ENCODE measurements at places on chromosomes 16 and 17. TPM values are rescaled to one million over a fixed set of nuclear protein-coding genes. Genes with fewer than 3 reads are reported as not detected.

SECTM1 gene
- 4.3 TPM for polyA plus RNA-seq

TBC1D28 gene
- polyA plus RNA-seq: not detected

- no peak for DNase-seq
These were observed 214.4 kb downstream of the C16orf78 start for GRCh38 chr16:49588026-49588425.

GRCh38 chr16:11022002-11022401, 77.6 kb downstream of the CLEC16A start:
- DNase-seq: no peak

DNA sequence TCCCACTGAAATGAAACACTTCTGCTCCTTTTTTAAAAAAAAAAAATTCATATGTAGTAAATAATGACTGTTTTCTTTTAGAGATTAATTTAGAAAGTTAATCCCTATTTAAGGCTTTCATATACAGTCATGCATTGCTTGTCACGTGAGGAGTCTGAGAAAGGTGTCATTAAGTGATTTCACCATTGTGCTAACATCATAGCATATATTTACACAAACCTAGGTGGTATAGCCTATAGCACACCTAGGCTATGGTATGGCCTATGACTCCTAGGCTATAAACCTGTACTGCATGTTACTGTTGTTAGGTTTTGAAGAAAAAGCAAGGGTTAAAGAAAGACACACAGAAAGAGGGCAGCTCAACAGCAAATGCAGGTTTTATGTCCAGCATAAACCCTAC, 13.7 kb downstream of the PPY start:
- DNase-seq: no peak

Measured in adrenal gland (tissue), 19 donors.